Ureter (tissue), 1 donor: ENCODE measurements at places on chromosomes 7 and 10.

DNA sequence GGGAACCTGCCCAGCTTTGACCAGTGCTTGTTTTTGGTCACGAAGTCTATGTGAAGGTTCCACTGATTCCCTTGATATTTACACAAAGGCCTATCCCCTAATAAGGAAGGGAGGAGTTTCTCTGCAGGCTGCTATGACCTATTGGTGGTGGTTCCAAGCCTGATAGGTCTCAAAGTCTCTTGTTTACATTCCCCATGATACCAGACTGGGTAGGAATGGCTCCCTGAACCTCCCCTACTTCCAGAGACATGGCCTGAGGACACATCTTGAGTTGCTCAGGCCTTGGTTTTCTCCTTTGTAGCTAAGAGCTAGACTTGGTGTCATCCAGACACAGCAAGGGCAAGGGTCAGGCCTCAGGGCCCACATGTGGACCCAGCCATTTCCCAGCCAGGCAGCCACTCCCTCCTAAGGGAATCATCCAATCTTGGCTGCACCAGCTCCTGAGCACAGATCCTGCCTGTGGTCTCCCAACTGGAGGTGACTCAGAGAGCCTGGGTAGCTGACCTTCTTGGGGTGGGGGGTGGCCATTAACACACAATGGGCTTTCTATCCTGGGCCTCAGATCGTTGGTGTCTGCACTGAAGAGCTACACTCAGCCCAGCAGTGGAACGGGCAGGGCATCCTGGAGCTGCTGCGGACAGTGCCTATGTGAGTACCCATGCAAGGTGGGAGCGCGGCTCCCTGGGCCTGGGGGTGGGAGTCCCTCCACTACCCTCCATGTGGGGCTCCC lies 51.0 kb upstream of the TRIM8 start:
- no peak for DNase-seq

DNA sequence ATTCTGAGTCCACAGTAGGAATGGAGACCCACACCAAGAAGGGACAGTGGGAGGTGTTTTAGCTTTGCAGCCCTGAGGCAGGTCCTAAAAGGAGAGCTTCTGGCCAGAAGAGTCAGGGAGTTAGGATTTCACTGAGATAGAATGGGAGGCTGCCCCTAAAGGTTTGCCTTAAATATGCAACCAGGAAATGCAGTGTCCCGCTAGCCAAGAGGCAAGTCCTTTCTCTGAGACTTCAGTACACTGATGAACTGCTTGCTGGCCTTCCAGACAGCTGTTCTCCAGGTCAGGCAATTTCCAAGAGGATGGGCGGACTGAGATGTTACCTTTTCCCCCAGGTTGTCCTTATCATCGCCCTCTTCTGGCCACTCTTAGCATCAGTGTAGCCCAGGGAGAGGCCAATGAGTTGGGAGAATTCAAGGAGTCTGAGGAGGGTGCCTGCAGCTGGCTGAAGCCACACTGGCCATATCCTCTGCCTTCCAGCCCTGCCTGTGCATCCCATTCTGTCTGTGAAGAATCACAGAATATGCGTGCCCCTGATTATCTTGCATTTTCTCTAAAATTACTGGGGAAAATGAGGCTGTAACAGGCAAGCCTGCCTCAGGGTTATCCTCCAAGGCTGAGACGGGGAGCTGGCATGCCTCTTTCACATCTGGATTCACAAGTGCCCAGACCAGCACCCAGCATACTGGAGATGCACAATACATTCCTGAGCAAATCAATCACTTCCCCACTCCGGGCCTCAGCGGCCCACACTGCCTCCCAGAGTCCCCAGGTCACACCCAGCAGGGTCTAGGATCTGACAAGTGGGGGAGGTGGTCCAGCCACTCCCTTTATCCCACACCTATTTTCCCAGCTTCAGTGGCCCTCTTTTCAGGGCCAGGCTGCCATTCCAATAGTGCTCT lies 2.4 kb downstream of the TLL2 start:
- no peak for DNase-seq

- DNase-seq, result no peak
Observed at GRCh38 chr10:44397476-44398225, 12.8 kb upstream of the CXCL12 start.

DNA sequence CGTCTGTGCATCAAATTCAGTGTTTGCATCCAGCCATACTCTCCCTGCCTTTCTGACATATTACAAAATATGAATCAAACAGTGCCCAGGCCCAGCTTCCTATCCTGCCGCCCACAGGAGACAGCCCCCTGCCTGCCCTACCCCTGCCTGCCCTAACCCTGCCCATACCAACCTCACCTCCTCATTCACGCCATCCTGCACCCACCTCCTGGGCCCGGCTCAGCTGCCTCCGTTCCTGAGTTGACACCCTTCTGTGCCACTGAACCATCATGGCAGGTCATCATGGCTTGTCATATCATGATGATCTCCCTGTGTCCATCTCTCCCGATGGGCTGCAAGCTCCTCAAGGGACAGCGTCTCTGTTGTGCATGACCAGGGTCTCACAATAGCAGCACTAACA lies 72.3 kb downstream of the TNS3 start:
- no peak for DNase-seq

DNA sequence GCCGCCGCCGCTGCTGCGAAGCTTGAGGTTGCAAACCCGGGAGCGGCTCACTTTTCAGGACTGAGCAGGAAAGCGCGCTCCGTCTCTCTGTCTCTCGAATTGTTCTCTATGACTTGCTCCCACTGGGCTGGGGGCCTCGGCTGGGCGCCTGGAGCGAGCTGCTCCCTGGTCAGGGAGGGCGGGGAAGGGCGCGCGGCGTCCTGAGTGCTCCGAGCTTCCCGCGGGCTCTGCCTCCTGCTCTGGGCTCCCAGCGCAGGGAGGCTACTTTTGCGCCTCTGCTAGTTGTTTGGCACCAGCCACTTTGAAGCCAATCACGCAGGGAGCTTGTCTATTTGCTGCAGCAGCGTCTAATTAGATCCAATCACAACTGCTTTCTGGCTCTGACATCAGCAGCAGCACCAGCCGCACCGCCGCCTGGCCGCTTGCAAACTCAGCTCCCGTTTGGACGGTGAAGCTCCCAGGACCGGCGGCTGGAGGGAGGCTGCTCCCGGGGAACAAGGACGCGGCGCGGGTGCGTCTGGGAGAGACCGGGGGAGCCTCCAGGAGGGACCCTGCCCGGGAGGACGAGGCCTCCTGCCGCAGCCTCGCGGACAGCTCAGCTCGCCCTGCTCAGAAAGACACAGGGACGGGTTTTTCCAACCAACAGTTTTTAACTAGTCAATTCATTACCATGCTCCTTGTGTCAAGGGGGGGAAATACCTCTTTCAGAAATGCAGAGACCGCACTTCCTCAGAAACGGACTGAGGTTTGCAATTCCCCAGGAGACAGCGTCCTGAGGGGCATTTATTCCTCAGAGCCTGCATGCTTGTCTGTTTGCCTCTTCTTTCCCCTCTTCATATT lies at the start of gene ADARB2:
Gene ADARB2, minus strand, starts transcription at position 304 of the 840 bp plus-strand sequence.
- DNase-seq, result no peak

- no peak for DNase-seq
Observed at GRCh38 chr10:35388197-35388596, 51.9 kb downstream of the CCNY start.

DNA sequence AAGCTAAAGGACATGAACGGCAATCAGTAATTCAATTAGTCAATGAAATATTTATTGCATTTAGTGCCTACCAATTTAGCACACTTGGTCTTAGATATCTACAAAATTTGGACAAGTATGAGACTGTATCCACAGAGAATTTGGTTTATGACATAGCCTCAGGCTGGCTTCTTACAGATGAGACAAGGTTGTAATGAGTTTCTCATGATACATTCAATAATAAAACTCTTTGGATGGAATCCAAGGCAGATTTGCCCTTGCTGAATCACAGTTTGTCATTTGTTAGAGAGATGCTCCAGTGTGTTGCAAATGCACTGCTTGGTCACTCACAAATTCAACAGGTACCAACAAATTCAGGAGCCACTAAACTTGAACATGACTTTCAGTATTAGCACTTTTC lies 162.5 kb downstream of the GPR37 start:
- no peak for DNase-seq
